Mesothelial cell of epicardium (in vitro differentiated cells): ENCODE measurements at places on chromosomes 2 and 18.

DNA sequence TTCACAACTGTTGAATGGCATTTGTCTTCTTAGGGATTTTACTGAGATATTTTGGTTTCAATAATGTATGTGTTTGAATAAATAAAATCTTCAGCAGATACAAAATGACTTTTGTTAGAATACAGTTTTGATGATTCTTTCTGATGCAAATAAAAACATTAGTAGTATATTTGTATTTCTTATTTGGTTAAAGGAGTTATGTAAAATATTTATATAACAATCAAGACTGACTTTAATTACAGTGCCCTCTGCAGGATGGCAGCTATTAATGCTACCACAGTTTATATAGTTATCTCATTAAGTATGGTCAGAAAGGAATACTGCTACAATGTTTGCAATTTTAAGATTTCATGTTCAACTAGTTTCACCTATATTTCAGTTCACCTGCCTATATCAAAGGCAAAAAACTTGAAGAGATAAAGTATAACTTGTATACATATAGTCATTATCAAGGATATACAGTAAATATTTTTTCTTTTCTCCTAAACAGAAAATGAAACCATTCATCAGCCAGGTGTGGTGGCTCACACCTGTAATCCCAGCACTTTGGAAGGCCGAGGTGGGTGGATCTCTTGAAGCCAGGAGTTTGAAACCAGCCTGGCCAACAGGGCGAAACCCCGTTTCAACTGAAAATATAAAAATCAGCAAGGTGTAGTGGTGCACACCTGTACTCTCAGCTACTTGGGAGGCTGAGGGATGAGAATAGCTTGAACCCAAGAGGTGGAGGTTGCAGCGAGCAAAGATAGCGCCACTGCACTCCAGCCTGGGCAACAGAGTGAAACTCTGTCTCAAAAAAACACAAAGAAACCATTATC is 19.8 kb downstream of the ARL5A start:
- H3K36me3 ChIP-seq = peaks cover 30% of the 10 kb centered on the region
- no peaks in the 10 kb centered on the region for H3K27me3 ChIP-seq
- H3K4me1 ChIP-seq = no peaks in the 10 kb centered on the region
- H3K27ac ChIP-seq = no peak overlapping the region
- DNase-seq = no peak

GRCh38 chr2:187842978-187843847 is 289.0 kb upstream of the TFPI start:
- DNase-seq = no peak
- no peak overlapping the region for H3K27ac ChIP-seq
- no peaks in the 10 kb centered on the region for H3K36me3 ChIP-seq
- H3K4me3 ChIP-seq = no peak overlapping the region
- H3K27me3 ChIP-seq = no peaks in the 10 kb centered on the region
- H3K4me1 ChIP-seq = no peaks in the 10 kb centered on the region

DNA sequence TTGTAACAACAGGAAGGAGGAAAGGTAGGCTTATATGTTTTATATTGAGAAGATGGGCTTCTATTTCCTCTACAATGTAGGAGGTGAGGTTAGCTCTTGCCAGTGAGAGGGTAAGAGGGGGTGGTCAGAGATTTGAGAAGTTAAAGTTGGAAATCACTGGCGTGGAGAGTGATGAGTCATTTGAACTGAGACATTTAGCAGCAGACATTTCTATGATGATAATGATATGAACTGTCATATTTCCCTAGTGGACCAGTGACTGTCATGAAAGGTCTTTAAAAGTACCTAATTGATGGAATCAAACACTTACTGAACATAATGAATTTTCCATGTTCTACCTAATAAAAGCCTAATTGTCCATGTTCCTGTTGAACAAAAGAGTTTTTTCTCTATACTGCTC is 126.1 kb downstream of the FAM161A start:
- peaks cover 12% of the 10 kb centered on the region for H3K27me3 ChIP-seq
- no peaks in the 10 kb centered on the region for H3K36me3 ChIP-seq
- DNase-seq = no peak
- H3K27ac ChIP-seq = no peak overlapping the region
- no peak overlapping the region for H3K4me3 ChIP-seq

DNA sequence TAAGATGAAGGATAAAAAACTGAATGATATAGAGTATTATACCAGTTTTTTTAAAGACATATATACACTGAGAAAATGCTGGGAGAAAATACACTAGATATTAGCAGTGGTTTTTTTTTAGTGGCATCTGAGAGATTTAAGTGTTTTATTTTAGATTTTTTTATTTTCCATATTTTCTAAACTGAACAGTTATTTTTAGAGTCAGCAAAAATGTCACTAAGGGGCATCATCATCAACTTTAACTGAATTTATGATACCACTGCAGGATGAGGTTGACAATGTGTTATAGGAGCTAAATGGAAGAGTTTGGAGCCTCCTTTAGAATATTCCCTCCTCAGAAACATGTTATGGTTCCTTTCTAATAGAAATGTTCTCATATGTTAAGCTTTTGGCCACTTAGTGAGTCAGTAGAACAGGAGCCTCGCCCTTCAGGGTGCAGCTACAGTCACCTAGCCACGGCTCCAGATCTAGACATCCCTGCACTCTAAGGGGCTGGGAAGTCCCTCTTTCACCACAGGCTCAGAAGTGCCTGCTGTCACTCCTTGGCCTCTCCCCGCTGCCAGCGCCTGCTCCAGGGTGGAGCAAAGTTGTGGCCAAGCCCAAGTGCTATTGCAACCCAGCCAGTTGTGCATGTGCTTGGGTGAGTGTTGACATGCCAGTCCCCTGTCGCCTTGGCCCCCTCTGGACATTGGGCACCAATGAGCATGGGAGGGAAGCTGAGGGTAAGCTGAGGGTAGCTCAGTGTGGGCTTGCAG is 210.7 kb upstream of the RASGRP3 start:
- DNase-seq = no peak
- H3K27me3 ChIP-seq = no peaks in the 10 kb centered on the region
- H3K27ac ChIP-seq = no peak overlapping the region
- H3K4me3 ChIP-seq = no peak overlapping the region
- H3K36me3 ChIP-seq = peaks cover 24% of the 10 kb centered on the region

GRCh38 chr2:54059504-54059903 is 55.9 kb upstream of the ACYP2 start:
- peaks cover 26% of the 10 kb centered on the region for H3K36me3 ChIP-seq
- no peak overlapping the region for H3K4me3 ChIP-seq
- no peak overlapping the region for H3K27ac ChIP-seq
- H3K4me1 ChIP-seq = no peaks in the 10 kb centered on the region
- DNase-seq = no peak

DNA sequence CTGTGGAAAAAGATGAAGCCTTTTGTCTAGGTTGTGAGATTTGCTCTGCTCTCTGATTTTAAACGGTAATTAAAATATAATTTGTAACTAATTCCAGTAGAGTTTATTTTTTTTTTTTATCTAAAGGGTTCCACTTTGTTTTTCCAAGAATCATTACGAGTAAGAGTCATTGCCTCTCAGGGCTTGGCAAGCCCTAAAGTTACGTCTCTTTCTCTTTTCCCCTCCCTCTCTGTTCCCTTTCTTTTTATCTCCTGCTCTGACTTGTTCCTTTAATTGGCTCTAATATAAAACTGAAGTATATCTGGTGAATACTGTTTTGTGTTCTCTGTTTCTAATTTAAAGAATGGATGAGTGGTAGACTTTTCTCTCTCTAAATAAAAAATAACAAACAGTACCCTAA is 75.8 kb downstream of the CALCRL start:
- no peaks in the 10 kb centered on the region for H3K4me1 ChIP-seq
- H3K27ac ChIP-seq = no peak overlapping the region
- no peak for DNase-seq

- peaks cover 31% of the 10 kb centered on the region for H3K27me3 ChIP-seq
- peaks cover 15% of the 10 kb centered on the region for H3K4me1 ChIP-seq
- no peak overlapping the region for H3K27ac ChIP-seq
- no peaks in the 10 kb centered on the region for H3K36me3 ChIP-seq
Measured at GRCh38 chr2:50838316-50838715, 193.6 kb downstream of the NRXN1 start.

DNA sequence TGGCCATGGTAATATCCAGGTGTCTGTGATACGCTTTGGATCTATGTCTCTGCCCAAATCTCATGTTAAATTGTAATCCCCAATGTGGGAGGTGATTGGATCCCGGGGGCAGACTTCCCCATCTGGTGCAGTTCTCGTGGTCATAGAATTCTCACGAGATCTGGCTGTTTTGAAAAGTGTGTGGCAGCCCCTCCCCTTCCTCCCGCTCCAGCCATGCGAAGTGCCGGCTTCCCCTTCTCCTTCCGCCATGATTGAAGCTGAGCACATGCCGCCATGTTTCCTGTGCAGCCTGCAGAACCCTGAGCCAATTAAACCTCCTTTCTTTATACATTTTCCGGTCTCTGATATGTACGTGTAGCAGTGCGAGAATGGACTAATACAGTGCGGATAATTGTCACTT is 42.5 kb downstream of the GPC1 start:
- H3K27ac ChIP-seq = no peak overlapping the region
- no peaks in the 10 kb centered on the region for H3K4me1 ChIP-seq
- peaks cover 9% of the 10 kb centered on the region for H3K36me3 ChIP-seq
- no peak for DNase-seq
- no peaks in the 10 kb centered on the region for H3K27me3 ChIP-seq

GRCh38 chr2:129504646-129505045 is 474.8 kb upstream of the RAB6C start:
- no peaks in the 10 kb centered on the region for H3K36me3 ChIP-seq
- H3K4me1 ChIP-seq = no peaks in the 10 kb centered on the region
- H3K4me3 ChIP-seq = no peak overlapping the region

- no peak for DNase-seq
- H3K4me3 ChIP-seq = no peak overlapping the region
- H3K4me1 ChIP-seq = peaks cover 19% of the 10 kb centered on the region
- no peak overlapping the region for H3K27ac ChIP-seq
- H3K36me3 ChIP-seq = no peaks in the 10 kb centered on the region
Measured at GRCh38 chr2:27721884-27722485, 49.5 kb upstream of the MRPL33 start.

DNA sequence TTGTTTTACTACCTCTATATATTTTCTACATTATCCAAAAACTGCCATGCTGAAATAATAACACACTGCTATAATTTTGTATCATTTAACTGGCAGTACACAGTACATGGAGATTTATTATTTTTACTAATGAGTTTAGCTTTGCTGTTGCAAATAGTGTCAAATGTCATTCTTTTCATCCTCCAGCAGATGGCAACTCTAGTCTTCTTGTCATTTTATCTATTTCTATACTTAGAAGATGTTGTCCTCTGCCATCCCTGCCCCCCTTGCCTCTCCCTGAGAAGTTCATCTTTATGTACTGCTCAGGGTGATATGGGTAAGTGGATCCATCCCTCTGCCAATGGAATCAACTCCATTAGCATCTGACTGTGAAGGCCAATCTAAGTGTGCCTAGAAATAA is 21.7 kb upstream of the LRRTM1 start:
- no peaks in the 10 kb centered on the region for H3K36me3 ChIP-seq
- no peak overlapping the region for H3K4me3 ChIP-seq
- H3K4me1 ChIP-seq = peaks cover 40% of the 10 kb centered on the region
- DNase-seq = no peak

DNA sequence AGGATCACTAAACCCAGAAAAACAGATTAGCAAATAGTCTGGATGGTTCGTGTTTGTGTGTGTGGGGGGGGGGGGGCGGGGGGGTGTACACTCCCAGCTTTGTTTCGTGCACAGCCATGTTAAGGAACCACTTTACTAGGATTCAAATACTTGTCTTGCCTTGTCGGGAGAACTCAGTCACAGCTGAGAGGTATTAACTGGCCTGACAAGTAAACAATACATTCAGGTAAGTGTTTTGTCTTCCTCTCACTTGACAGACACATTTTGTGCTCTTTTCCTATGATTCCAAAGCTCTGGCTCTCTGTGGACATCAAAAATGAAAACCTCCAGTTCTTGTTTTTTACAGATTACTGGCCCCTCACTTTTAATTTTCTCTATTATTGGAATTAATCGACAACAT is 173.5 kb downstream of the LRP1B start:
- H3K4me3 ChIP-seq = no peak overlapping the region
- H3K27me3 ChIP-seq = no peaks in the 10 kb centered on the region
- H3K27ac ChIP-seq = no peak overlapping the region
- H3K4me1 ChIP-seq = peaks cover 5% of the 10 kb centered on the region
- DNase-seq = no peak

DNA sequence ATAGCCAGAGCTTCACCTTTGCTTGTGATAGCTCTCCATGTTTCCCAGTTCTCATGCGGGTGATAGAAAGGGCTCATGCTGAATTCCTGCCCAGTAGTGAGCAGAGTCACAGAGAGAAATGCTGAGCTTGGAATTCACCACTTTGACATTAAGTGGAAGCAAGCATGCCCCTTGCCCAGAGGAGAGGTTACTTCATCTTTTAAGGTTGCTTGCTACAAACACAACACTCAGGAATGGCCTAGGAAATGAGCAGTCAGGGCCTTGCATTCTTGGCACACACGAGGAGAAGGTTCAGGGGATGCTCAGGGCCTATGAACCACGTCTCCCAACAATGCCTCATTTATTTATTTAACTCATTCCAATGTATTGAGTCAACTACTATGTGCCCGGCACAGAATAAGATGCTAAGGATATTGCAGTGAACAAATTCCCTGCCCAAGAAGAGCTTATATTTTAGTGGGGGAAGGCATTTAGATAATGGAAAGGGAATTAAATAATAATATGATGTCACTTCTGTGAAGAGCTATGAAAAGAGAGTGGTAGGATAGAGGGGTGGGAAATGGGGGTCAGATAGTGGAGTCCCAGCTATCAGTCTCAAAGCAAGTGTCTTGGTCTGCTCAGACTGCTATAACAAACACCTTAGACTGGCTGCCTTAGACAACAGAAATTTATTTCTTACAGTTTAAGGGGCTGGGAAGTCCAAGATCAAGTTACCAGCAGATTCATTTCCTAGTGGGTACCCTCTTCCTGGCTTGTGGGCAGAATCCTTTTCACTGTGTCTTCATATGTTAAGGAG is 42.1 kb downstream of the DDX18 start:
- H3K27ac ChIP-seq = no peak overlapping the region
- H3K36me3 ChIP-seq = no peaks in the 10 kb centered on the region
- DNase-seq = no peak
- H3K4me1 ChIP-seq = no peaks in the 10 kb centered on the region
- peaks cover 35% of the 10 kb centered on the region for H3K27me3 ChIP-seq
- H3K4me3 ChIP-seq = no peak overlapping the region

DNA sequence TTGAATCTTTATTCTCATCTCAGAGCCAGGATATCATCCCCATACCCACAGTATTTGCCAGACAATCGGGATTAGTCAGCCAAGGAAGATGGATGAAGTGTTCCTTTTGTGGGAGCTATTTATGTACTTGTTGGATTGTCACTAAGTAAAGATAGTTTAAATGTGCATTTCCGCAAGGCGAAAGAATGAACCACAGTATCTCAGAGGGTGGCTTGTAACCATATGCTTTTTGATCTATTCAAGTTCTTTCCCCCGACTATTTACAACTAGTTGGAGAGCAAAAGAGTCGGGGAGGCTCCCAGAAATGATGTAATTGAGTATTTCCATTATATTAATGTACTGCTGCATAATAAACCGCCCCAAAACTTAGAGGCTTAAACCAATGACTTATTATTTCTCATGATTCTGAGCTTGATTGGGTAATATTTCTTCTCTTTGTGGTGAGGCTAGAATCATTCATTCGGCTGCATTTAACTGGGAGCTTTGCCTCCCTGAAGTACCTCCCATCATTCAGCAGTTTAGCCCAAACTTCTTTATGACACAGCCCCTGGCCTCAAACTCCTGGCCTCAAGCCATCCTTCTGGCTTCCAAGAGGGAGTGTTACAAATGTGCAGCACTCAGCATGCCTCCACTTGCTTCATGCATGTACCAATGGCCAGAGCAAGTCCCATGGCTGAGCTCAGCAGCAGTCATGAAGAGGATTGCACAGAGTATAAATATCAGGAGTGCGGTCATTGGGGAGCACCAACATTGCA is 423.7 kb downstream of the METTL4 start:
- no peaks in the 10 kb centered on the region for H3K36me3 ChIP-seq
- H3K4me1 ChIP-seq = peaks cover 20% of the 10 kb centered on the region
- no peak overlapping the region for H3K4me3 ChIP-seq
- peak overlapping the region; percentile 28 for H3K27ac ChIP-seq
- no peaks in the 10 kb centered on the region for H3K27me3 ChIP-seq
- no peak for DNase-seq
